Kidney tubule cell (primary cell): ENCODE measurements at places on chromosomes 11 and 22.

DNA sequence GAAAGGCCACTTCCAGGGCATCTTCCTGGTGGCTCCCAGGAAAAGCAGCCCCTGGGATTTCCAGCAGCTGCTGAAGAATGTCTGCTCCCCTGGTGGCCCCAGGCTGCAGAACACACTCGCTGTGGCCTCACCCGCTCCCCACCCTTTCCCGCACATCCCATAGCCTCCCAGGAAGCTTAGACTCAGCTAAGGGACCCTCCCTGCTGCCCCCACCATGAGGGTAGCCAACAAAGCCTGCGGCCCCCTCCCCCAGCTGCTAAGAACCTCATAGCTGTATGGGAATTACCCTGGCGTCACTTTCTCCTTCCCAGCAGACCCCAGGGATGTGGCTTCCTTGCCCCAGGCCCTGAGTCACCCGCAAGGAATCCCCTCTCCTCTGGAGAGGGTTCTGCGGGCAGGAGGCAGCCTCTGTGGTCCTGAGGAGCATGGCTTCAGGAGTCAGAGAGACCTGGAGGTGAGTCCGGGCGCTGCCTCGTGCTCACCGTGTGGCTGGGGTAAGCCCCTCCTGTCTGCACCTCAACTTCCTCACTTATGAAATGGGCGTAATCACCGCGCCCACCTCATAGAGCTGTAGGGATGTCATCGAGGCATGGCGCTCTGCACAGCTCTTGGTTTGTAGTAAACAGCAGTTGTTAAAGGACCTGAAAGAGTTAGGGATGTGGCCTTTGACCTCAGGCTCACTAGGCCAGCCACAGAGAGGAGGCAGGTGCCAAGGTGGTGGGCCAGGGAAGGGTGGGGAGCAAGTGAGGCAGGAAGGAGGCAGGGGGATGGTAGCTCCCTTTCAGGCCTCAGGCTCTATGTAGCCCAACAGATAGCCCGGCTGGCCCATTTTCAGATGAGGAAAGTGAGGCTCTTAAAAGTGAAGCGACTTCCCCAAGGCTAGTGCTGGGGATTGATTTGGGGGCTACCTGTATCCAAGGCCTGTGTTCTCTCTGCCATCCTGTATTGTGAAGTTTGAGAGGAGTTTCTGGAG, 71.2 kb downstream of the LRRC32 start:
- DNase-seq = no peak

DNA sequence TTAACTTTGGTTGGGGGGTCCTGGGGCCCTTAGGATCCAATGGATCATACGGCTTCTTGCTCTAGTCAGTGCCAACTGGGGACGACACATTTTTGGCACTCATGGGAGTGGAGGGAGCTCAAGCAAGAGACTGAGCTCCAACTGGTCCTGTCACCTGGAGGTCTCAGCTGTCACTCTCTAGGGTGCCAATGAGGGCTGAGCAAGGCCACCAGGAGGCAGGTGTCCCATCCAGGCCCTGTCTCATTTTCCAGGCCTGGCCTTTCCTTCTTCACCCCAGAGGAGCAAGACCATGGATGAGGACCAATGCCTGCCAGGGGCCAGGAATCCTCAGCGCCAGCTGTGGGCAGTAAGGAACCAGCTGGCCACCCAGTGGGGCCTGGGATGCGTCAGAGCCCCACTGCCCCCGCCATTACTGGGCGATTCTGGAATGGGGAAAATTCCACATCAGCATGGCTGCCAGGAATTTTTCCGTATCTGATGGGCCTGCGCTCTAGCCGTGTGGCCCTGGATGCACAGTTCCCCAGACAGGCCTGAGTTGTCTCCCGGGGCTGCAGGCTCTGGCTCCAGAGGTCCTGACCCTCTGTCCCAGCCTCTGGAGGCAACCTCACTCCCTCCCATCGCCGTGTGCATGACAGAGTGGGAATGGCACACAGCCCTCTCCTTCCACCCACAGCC, 669 bp upstream of the GAL3ST1 start:
- DNase-seq = peak; percentile 50

DNA sequence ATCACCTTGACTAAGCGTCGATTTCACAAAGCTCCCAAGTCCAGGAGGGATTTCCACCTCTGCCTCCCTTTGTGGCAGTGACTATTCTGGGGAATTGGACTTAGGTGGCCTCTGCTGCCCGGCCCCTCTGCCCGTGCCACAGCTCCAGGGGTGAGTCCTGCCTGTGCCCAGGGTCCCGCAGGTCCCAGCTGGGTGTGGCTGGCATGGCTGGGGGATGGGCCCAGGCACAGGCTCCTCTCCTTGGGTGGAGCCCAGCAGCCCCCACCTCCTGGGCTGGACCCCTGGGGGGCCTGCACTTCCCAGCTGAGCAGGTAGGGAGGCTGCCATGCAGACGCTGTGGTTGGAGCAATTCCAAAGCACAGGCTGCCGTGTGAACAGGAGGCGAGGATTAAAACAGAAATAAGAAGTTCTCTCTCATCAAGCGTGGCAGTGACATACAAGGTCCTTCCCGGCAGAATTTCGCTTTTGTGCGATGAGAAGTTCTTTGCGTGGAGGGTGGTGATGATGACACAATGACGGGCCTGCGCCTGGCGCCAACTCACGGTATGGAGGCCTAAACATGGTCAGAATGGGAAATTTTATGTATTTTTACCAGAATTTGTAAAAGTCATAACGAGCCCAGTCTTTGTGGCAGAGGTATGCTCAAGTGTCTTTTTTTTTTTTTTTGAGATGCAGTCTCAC, 107.3 kb downstream of the BRD1 start:
- no peak for DNase-seq

DNA sequence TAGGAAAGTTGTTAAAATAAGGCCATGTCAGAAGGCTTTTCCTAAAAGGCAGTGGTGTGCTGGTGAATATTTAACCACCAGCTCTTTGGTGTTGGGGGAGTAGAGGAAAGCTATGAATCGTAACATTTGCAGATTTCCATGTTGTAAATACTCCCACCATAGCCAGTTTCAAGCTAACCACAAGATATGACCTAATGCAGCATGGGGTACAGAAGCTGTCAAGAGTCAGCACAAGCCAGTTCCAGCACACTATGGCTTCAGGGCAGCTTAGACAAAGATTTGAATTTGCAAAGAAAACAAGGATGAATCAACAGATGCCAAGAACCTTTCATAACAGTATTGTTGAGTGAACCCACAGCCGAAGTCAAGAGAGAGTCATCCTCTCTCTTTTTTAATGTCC, 40.0 kb downstream of the COMMD9 start:
- peak; percentile 92 for DNase-seq

DNA sequence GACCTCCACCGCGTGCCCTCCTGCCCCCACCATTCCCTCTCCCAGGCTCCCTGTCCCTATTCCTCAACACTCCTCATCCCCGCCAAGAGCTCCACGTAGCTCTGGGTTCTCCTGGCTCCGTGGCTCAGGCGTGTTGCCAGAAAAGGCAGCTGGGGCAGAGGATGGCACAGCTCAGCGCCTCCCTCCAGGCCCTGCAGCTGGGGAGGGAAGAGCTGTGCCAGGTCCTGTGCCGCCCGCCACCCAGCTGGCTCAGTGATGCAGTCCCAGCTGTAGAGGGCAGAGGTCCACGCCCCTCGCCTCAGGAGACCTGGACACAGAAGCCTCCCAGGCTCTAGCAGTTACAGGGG, 4.2 kb downstream of the ARHGAP1 start:
- DNase-seq = no peak

- DNase-seq = no peak
Observed at GRCh38 chr11:5500393-5500801, 9.4 kb downstream of the UBQLN3 start.

DNA sequence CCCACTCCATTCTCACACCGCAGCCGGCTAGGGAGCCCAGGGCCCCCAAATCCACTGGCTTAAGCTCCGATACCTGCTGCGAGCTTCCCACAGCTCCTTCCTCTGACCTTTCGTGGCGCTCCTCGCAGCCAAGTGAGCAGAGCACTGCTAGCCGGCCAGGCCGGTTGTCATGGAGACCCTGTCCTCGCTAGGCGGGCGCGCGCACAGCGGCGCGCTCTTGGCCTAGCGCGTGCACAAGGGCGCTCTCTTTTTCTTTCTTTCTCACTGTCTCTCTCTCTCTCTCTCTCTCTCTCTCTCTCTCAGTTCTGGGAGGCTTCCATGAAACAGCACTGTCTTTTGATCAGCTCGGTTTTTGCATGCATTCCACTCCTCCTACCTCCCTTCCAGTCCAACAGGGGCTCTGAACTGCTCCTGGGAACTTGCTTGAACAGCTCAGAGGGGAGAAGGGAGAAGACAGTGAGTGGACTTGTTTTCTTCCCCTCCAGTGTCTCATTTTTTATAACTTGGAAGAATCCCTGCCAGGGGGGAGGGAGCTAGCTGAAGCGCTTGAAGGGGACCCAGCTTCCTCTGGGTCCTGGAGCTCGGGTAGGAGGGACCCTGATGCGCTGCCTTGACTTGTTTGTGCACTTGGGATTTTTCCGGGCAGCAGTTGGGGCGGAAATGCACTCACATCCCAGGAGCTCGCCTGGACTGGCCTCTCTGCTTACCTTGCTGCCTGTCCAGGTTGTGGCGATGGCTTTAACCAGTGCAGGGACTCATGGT, 100.3 kb upstream of the AKIP1 start:
- peak; percentile 84 for DNase-seq

DNA sequence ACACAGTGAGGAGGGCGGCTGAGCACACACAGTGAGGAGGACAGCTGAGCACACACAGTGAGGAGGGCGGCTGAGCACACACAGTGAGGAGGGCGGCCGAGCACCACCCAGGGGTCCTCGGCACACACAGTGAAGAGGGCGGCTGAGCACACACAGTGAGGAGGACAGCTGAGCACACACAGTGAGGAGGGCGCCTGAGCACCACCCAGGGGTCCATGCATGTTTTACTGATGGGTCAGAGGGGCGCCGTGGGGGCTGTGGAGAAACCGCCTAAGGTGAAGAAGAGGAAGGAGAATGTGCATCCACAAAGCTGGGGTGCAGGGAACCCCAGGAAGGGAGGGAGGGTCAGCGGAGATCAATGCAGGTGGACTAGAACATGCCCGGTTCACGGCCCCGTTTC, 461.8 kb downstream of the BRD1 start:
- DNase-seq = no peak

GRCh38 chr11:129144256-129144655, 47.9 kb downstream of the ARHGAP32 start:
- DNase-seq = no peak

- peak; percentile 39 for DNase-seq
Observed at GRCh38 chr22:37345863-37346504, 63.7 kb downstream of the CYTH4 start.

DNA sequence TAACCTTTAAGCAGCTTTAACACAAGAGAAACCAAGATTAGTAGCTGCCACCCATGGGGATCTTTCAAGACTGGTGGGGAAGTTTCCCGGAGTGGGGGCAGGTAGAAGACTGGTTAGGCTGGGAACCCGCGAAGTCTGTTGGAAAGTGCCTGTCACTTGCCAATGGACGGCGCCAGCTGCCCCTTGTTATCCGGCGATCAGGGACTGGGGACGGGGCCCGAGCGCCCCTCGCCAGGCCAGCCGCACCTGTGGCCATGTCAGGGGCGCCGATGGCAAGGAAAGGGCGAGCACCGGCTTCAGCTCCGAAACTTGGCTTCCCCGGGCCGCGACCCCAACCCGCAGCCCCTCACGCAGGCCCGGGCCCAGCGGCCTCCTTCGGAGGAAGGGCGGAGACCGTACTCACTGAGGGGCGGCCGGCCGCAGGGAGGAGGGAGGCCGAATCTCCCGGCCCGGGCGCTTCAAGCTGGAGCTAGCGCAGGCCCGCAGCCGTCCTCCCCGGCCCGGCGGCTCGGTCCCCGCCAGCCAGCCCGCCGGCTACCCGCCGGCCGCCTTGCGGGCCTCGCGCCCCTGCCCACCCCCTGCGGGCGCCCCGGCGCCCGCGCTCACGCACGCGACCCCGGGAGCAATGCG, 539 bp downstream of the EIF4ENIF1 start:
- DNase-seq = peak; percentile 20

- DNase-seq = no peak
Observed at GRCh38 chr11:70167723-70168404, 35.2 kb upstream of the FADD start.

DNA sequence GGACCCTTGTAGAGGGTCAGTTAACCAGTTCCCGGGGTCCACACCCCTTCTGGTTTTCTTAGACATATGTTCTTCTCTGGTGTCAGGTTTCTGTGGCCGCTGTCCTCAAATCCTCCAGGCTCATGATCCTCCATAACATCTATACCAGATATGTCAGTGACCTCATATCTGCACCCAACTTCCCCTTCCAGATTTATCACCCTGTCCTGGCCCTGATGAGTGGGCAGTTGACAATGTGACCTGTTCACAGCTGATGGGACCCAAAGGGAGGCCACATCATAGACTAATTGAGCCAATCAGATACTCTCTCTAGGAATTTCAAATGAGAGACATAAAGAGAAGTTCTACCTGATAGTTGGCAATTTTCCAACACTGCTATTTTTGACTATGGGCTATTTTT, 5.1 kb downstream of the DKK3 start:
- peak; percentile 28 for DNase-seq

DNA sequence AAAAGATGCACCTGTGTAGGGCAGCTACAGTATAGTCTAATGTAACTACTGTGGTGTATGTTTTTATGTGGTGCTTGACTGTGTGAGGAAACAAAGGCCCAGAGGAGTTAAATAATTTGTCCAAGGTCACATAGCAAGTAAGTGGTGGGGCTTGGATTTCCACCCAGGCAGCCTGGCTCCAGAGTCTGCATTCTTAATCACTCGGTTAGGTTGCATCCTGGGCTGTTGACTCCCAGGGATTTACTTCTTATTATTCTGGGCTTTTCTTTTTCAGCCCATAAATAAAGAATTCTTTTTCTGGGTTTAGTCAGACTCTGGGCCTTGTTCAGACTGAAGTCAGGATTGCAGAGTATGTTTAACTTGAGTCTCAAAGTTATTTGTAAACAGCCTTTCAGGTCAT, 82.1 kb downstream of the ARHGAP42 start:
- DNase-seq = no peak

DNA sequence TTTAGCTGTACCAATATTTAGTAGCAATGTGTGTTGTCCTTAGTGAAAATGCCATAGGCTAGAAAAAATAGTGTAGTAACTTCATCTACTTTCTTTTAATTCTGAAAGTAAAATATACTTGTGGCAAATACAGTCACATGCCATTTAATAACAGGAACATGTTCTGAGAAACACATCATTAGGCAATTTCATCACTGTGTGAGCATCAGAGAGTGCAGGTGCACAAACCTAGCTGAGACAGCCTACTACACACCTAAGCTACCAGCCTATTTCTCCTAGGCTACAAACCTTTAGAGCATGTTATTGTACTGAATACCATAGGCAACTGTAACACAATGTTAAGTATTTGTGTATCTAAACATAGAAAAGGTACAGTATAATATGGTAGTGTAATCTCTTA, 127.0 kb upstream of the PITPNB start:
- DNase-seq = no peak

- DNase-seq = no peak
Observed at GRCh38 chr11:47264119-47264518, 5.8 kb upstream of the MADD start.

- peak; percentile 79 for DNase-seq
Observed at GRCh38 chr11:64887757-64888405, 9.5 kb upstream of the EHD1 start.
